ENCODE measurements at places on chromosomes 13 and 19.
A peak's percentile ranks its signal among the peaks of the same experiment; 100 is the strongest.

- DNase-seq: no peak
Measured at GRCh38 chr19:33724721-33725060, 72.0 kb upstream of the KCTD15 start.

DNA sequence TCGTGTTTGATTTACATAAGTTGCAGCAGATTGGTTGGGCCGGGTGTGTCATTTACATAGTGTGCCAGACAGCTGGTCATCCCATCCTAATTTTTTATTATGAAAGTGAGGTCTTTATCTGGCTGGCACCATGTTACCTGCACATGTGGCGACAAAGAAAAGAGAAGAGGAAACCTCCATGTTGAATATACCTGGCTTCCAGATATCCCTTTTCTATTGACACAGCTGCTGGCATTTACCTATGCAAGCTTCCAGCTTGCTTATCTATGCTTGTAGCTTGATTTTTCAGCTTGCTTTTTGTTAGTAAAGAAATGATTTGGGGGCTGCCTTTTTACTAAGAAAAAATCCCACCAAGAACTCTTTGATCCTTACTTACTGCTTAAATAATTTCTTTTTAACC lies 681.3 kb upstream of the SLITRK1 start:
- no peak for DNase-seq

- no peak for DNase-seq
Measured at GRCh38 chr13:78977311-78977710, 318.4 kb upstream of the OBI1 start.

DNA sequence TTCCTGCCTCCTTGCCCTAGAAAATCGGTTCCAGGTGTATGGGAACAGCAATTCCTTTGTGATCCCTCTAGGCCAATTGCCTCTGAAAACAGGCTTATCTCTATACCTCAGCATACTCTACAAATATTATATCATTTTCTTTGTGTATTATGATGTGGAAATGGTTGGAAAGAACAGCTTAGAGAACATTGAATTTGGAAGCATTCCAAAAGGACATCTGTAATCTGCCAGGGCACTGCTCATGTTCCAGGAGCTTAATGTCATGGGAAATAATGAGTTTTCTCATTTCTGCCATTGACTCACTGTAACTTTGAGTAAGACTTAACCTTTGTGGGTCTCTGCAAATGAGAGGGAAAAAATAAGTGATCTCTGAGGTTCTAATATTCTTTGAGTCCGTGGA lies 147.3 kb downstream of the UFM1 start:
- DNase-seq: no peak

DNA sequence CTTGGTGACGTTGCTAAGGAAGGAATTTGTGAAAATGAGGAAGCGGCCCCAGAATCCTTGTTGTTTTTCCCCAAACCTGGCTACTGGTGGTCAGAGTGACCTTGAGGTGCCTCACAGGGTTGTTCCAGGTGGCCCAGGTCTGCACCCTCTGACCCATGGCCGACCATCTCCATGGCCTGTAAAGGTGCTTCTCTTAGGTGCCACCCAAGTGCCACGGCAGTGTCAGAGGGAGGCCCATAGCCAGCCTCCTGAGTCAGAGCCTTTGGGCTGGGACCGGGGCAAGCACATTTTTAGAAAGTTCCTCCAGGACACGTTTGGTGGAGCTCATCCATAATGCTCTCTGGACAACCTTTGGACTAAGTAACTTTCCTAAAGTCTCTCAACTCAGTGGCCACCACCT lies 83.9 kb upstream of the IRS2 start:
- DNase-seq: no peak

DNA sequence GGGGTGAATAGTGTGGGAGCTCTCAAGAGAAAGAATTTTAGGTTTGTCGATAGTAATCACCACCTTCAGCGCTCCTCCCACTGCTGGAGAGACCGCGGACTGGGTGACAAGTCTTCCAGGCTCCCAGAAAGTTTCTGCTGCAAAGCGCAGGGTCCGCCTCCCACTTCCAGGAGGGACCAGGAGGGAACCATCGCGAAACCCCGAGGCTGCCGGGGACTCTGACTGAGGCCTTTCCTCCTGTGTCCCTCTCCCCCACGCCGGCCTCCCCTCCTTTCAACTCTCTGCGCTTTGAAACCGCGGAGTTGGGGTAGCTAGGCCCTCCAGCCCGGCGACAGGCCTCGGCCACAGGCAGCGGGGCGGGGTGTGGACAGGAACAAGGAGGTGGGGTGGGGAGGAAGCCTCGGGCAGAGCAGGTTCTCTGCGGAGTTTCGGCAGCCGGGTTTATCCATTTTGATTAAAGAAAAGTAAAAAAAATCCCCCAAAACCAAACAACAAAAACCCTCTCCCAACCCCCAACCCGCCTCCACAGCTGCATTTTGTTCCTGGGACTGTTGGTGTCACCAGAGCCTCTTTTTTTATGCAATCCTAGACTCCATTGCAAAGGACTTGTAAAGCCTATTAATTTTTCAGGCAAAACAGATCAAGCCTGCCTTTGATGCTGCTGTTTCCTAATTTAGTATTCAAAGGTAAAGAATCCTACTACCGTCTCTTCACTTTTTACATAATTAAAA lies 157.2 kb downstream of the TM9SF2 start:
- peak; percentile 32 for DNase-seq

- no peak for DNase-seq
Measured at GRCh38 chr13:111210544-111211469, 95.7 kb downstream of the ARHGEF7 start.

- no peak for DNase-seq
Measured at GRCh38 chr19:49297403-49297802, 27.6 kb downstream of the SLC6A16 start.

DNA sequence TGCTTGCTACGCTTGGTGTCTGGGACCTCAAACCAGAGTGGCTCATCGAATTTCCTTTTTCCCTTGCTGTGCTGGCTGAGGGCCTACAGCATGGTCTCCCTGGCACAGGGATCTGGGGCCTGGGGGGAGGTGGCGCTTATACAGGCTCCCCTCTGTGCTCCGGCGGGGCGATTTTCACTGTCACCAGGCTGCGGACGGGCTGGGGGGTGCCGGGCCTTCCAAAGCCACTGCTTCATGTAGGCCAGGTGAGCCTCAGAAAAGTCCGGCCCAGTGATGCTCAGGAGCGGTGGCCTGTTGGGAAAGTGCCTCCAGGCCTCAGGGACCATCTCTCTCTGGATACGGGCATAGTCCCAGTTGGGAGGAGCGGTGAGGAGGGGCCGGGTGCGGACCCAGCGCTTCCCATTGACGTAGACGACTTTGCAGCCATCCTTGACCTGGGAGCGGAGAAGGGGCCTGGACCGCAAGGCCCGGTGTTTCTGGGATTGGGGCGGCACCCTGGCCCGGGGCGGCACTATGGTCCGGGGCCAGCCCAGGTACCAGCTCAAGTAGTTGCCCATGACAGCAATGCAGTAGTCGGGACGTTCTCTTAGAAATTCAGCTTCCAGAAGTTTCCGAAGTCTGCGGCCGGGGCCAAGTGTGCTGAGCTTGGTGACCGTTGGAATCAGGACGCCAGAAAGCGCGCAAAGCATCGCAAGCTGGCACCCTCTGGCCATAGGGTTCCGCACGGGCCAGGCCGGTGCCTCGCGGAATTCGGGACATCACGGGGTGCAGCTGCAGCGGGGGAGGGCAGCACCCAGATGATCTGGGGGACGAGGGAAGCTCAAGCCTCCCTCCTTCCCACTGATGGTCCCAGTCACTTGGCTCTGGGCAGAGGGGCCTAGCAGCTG lies 255.9 kb downstream of the SLC7A1 start:
- no peak for DNase-seq

DNA sequence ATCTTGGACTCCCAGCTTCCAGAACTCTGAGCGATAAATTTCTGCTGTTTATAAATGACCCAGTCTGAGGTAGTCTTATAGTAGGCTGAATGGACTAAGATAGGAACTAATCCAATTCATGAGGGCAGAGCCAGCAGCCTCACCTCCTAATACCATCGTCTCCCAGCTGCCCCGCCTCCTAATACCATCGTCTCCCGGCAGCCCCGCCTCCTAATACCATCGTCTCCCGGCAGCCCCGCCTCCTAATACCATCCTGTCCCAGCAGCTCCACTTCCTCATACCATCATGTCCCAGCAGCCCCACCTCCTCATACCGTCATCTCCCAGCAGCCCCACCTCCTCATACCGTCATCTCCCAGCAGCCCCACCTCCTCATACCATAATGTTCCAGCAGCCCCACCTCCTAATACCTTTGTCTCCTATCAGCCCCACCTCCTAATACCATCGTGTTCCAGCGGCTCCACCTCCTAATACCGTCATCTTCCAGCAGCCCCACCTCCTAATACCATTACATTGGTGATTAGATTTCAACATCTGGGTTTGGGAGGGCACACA lies 2.4 kb upstream of the ARGLU1 start:
- peak; percentile 67 for DNase-seq

GRCh38 chr19:14542711-14543328 lies 13.4 kb downstream of the TECR start:
- DNase-seq: no peak

DNA sequence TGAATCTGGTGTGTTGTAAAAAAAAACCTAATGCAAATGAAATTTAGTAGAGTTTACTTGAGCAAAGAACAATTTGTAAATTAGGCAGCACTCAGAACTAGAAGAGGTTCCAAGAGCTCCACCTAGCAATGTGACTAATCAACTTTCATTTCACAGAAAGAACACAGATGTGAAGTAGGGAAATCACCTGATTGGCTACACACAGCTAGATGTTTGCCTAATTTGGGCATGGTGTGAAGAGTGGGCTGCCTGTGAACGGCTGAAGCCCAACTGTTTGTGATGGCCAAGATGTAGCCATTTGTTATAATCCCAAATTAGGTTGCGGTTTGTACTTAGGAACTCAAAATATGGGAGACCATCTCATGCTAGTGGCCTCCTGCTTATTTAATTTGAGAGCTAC lies 724.4 kb upstream of the SLITRK5 start:
- no peak for DNase-seq

GRCh38 chr19:27684293-27684692 lies 1528.7 kb downstream of the UQCRFS1 start:
- no peak for DNase-seq

GRCh38 chr19:17347361-17347760 lies 10.0 kb downstream of the GTPBP3 start:
- no peak for DNase-seq

GRCh38 chr19:29537601-29538000 lies 11.8 kb downstream of the VSTM2B start:
- DNase-seq: no peak

- DNase-seq: peak; percentile 53
Measured at GRCh38 chr19:5170329-5170745, 170.3 kb downstream of the PTPRS start.

DNA sequence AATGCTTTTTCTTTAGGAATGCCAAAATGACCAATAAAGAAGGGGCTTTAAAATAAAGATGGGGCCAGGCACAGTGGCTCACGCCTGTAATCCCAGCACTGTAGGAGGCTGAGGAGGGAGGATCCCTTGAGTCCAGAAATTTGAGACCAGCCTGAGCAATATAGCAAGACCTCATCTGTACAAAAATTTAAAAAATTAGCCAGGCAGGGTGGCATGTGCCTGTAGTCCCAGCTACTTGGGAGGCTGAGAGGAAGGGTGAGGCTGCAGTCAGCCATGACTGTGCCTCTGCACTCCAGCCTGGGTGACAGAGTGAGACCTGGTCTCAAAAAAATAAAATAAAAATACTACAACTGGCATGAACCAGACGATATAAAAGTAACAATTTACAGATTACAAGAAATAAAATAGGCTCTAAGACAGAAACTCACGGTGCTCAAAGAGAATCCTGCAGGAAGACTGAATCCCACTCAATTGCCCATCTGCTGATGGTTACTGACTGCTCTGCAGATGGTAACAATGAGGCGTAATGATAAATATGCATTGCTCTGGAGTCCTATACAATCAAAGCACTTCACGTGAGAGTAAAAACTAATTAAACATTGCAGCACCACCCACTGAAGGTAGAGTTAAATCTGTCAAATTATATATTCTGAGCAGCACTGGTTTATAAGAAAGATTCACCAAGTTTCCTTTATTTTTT lies 93.2 kb downstream of the LHFPL6 start:
- DNase-seq: no peak

GRCh38 chr19:33192010-33192409 lies 2.1 kb upstream of the LRP3 start:
- DNase-seq: no peak

DNA sequence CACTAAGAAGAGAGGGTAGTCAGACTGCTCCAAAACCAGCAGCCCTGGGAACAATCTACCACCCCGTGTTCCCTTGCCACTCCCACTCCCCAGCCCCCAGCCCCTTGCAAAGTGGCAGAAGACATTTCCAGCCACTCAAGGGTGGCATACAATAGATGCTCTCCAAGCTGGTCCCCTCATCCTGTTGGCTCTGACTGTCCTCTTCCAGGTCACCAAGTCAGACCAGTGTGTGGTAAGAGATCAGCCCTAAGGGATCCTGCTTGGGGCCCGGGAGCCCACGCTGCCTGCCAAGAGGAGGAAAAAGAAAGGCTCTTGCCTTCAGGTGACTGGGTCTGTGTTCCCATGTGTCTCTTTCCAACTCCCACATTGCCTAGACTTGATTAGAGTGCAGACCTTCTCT lies 25.0 kb downstream of the SERP2 start:
- DNase-seq: no peak

DNA sequence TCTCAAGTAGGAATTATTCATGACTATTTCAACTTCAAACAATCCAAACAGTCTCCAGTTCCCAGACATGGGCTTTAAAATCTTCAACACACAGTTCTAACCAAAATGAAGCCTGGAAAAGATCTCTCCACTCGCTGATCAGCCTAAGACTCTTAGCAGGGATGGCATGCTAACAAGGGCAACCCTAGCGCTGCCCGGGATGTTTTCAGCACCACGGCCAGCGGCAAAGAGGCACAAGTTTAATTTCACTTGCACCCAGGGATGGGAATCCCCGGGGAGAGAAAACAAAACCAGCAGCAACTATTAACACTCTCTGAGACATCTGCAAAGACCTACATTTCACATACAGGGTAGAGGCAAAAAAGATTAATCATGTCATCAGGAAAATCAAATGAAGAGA lies 43.0 kb downstream of the CACNA1A start:
- DNase-seq: no peak

DNA sequence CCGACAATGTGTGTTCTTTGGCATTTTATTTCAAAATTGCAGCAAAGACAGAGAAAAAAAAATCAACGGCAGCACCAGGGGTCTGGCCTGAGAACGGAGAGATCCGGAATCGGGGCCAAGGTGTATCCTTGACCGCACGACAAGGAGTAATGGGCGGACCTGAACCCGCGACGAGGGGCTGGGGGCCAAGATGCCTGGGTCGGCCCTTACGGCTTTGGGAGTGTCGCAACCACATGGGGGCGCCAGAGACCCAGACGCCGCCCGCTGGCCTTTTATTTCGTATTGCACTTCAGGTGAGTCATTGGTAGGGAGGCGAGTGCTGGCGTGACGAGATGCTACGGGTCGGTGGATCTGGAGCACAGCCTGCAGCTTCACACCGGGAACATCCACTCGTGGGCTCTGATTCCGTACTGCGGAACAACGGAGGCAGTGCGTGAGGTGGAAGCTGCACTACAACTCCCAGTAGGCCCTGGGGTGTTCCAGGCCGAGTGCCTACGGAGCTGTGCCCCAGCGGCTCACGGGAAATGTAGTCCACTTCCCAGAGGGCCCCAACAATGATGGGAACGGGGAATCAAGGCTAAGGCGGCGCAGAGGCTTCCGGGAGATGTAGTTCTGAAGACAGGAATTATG lies 15.7 kb downstream of the BCAT2 start:
- DNase-seq: peak; percentile 76

- DNase-seq: no peak
Measured at GRCh38 chr13:62781866-62782265, 1366.2 kb upstream of the PCDH20 start.

GRCh38 chr19:42032431-42032830 lies 37.6 kb downstream of the GRIK5 start:
- no peak for DNase-seq

GRCh38 chr13:87684850-87685742 lies 13.9 kb downstream of the SLITRK5 start:
- no peak for DNase-seq

GRCh38 chr13:32022311-32022710 lies 9.3 kb upstream of the FRY start:
- DNase-seq: no peak
